ENCODE measurements at places on chromosomes 7 and 10.

GRCh38 chr7:68846811-68847325 is 751.4 kb upstream of the AUTS2 start:
- DNase-seq, result no peak

- no peak for DNase-seq
Measured at GRCh38 chr10:127398140-127398970, 150.8 kb upstream of the NPS start.

DNA sequence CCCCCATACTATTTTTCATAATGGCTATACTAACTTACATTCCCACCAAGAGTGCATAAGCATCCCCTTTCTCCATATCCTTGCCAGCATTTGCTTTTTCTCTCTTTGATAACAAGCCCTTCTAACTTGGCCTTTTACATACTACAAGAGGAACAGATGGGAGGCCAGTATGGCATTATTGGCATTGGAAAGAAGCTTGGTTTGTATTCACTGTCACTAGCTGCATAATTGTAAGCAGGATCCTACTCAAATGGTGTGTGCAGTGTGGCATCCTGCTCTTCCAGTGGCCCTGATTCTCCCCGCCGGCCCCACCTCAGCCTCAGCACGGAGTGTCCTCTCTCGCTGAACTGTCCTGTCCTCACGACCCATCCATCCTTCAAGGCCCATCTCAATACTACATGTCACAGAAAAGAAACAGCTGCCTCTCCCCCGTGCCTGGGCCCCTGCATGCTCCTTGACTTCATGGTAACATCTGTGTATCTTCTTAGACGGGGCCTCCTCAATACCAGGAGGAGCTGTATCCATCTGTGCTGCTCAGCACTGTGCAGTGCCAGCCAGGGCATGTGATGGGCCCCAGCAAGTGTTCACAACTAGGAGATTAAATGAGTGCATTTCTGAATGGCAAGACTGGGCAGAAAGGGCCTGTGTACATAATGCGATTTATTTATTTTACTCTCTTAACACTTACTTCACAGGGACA is 205.2 kb downstream of the COBL start:
- DNase-seq, result no peak

DNA sequence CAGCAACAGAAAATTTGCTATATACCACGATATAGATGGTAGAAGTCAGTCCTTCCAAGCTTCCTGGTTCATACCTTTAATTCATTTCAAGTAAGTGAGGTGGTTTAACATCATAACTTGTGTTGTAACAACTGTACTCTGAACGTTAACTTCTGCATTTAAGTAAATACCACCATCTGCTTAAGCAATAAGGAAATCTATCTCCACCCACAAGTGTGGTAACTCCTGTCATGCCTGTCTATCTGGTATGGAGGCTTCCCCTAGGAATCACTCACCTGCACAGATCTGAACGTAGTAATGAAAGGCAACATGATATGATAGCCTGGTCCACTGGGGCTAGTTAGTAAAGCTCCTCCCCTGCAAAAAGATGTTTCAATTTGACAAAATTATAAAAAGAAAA is 2.3 kb downstream of the ERLIN1 start:
- DNase-seq, result no peak

- DNase-seq, result no peak
Measured at GRCh38 chr7:123727071-123727837, 21.5 kb downstream of the WASL start.

- no peak for DNase-seq
Measured at GRCh38 chr7:32415936-32416335, 74.2 kb downstream of the LSM5 start.

Measured in NK-92 treated with Interleukin-12 subunit alpha and Interleukin-12 subunit beta, amount 100 ng/mL, for 24 hours (cell line).